ENCODE measurements at places on chromosomes 16 and 17.

DNA sequence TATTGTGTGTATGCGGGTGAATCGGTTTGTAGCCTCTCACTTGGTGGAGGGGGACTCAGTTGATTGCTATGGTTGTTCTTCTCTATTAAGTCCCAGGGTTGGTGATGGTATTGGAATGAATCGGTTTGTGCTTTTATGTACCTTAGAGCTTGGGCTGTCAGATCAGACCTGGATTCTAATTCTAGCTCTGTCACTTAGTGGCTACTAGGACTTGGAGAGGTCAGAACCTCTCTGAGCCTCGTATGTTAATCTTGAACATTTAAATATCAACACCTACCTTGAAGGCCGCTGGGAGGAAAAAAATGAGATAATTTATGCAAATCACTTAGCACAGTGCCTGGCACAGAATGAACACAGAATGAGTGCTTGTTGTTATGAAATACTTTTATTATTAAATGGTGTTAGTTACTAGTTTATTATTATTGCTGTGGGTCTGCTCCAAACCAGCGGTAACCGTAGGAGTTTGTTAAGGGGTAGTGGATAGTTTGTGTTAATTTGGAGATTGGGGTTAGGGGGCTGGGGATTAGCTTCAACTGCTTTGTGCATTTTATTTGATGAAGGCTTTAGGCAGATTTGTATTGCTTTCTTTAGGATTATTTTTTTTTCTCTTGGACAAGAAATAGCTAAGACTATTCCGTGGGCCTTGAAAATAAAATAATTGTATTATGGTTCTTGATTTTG is 3.5 kb downstream of the KDM6B start:
- no peak for DNase-seq

- DNase-seq = no peak
Observed at GRCh38 chr16:16938009-16938408, 532.8 kb downstream of the XYLT1 start.

DNA sequence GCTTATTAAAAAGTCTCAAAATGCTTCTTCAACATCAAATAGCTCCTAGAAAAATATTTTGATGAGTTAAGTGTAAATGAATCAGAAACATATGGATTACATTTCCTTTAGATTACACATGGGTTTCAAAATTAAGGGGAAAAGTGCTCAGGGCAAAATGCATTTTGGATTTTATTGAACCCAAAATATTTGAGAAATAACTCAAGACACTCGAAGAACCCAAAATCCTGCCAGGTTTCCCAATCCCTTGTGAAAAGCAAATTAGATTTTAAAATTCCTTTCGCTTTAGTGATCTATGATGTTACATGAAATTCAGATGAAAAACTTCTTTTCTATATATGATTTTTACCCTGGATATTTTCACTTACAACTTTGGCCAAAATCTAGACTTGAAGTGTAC is 847.4 kb upstream of the SOX9 start:
- DNase-seq = no peak

DNA sequence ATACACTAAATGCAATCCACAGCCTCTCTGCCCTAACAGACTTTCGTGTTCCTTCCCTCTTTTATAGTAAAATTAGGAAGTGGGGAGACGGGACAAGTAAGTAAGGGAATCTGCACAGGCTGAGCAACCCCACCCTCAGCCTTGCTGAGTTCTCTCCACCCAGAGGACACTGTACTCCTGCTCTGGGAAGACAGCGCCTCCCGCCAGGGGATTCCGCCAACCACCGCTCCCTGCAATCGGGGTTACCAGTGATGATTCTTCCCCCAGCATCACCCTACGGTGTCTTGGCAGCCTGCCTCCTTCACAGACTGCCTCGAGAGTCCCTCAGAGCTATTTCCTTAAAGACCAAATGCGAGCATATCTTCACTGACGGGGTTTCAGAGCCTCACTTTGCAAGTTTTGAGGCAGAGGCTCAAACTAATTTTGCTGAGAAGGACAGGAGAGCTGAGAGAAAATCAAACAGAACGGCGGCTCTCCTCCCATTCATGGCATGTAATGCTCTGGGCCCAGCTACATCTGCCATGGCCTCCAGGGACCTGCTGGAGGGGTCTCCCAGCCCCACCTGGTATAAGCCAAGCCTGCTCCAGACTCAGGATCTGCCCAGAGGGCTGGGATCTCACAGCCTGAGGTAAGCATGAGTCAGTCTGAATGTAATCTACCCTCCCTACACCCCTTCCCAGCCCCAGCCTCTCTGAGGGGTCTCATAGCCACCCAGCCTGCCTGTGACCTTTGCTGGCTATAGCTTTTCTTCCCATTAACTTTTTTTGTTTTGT is 22.7 kb upstream of the ASGR2 start:
- no peak for DNase-seq

DNA sequence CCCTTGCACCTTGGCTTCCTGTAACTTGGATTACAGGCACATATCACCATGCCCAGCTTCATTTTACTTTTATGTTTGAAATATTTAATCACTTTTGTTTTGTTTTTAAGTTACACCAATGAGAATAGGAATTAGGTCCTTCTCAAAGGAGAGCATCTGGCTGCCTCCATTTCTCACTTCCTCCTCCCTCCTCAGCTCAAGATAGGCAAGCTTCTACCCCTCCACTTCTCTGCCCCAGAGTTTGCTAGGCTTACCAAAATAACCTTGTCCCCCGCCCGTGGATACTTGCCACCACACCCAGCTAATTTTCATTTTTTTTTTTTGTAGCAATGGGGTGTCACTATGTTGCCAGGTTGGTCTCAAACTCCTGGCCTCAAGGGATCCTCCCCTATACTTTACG is 17.9 kb downstream of the GABARAPL2 start:
- DNase-seq = no peak

- DNase-seq = no peak
Observed at GRCh38 chr16:63066552-63066951, 1030.3 kb upstream of the CDH8 start.

- no peak for DNase-seq
Observed at GRCh38 chr17:10417431-10417830, 4.3 kb downstream of the MYH8 start.

GRCh38 chr17:42783062-42783790 is 2.8 kb downstream of the WNK4 start:
- peak; percentile 41 for DNase-seq

DNA sequence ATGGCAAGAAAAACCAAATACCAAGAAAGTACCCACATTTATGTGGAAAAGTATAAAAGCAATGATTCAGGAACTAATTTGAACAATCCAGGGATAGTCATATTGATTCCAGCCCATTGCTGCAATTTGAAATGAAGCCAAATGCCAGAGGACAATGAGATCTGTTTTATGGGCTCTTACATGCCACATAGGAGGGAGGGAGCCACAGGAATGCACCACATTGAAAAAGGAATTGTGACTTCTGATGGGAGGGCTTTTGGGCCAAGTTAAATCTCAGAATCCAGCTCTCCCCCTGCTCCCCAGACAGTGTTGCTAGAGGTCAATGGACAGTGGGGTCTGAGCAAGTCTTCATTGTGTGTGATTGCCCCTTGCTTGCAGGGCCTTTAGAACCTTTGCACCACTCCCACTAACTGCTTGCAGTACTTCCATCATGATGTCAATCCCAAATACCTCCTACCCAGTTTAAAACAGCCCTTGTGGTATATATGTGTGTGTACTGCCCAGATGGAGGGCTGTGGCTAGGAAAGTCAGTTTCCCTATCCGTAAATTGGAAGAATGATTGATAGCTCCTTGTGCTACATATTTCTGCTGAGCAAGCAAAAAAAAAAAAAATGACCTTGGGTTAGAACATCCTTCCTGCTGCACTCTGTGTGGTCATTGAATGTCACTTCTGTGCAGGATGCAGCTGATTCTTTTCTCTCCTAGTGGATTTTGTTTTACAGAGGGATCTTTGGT is 406.8 kb downstream of the UTP18 start:
- DNase-seq = no peak

DNA sequence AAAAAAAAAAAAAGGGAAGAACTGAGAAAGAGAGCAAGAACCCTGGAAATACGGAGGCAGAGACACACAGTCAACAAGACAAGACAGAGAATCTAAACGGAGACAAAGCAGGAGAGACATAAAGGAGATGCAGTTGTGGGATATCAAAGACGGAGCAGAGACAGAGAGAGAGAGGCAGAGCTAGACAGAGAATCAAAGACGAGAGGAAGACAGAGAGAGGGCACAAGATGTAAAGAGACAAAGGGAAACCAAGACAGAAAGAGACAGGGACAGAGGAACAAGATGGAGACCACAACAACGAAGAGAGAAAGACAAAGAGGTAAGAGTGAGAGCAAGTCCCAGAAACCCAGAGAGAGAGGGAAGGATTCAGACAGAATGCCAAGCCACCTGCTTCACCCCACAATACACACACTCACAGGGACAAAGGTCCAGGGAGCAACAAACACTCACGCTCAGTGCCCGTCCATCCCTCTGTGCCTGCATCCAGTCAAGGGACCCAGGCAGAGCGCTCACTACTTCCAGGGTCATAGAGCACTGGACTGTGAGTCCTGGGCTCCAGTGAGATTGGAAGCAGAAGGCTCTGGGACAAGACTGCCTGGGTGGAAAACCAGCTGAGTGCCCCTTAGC is 88.9 kb downstream of the C16orf78 start:
- DNase-seq = no peak

GRCh38 chr16:73543331-73543969 is 495.5 kb upstream of the ZFHX3 start:
- DNase-seq = no peak

DNA sequence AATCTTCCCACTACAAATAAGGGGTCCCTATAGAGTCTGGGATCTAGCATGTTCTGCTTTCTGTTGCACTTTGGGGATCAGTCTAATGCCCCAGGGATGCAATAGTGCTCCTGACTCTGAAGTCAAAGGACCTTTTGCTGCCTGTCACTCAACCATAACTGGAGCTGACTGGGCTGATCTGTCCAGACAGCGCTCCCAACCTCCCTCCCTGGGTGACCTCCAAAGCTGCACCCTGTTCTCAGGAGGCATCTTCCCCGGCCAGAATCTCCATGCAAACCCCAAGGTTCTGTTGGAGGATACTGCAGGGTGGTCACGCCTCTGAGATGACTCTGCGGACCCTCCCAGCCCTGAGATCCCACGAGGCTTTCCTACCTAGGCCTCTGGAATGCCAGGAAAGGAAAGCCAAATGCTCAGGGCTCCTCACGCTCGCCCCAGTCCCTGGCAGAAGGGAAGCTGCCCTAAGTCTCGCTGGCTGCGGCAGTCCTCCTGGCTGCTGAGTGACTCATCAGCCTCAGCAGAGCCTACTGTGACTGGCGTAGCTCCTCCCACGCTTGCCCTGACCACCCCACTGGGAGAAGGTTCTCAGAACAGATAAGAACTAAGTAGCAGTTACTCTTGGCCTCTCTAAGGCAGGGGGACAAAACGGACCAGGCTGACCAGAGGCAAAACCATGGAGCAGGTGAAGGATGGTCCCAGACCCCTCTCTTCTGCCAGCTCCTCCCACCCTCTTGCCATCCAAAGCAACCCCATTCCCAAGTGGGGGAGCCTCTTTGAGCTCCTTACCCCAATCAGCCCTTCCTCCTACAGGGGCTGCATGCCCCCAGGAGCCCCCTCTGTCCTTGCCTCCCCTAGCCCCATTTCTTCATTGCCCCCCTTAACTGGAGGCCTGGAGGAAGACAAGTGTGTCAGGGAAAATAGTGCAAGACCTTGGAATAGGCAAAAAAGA is 124.1 kb upstream of the TNRC6C start:
- peak; percentile 33 for DNase-seq

- DNase-seq = no peak
Observed at GRCh38 chr17:20022701-20023100, 13.5 kb downstream of the SPECC1 start.

- no peak for DNase-seq
Observed at GRCh38 chr17:18877104-18877645, 19.2 kb downstream of the PRPSAP2 start.

DNA sequence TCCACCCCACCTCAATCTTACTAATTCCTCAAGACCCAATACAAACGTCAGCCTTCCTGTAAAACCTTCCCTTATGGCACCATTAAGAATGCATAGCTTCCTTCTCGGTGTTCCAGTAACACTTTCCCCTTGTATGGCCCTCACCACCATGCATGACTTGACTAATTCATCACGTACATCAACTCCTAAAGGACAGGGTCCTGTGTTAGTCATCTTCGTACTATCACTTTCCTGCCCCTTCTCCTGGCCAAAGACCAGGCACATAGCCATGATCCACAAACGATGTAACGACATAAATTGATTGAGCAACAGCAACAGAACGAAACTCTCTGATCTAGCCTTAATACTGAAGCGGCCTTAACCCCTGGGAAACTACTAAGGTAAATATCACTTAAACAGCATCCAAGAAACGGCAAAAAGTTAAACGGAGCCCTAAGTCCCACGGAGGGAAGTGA is 612 bp downstream of the PSMD12 start:
- no peak for DNase-seq

DNA sequence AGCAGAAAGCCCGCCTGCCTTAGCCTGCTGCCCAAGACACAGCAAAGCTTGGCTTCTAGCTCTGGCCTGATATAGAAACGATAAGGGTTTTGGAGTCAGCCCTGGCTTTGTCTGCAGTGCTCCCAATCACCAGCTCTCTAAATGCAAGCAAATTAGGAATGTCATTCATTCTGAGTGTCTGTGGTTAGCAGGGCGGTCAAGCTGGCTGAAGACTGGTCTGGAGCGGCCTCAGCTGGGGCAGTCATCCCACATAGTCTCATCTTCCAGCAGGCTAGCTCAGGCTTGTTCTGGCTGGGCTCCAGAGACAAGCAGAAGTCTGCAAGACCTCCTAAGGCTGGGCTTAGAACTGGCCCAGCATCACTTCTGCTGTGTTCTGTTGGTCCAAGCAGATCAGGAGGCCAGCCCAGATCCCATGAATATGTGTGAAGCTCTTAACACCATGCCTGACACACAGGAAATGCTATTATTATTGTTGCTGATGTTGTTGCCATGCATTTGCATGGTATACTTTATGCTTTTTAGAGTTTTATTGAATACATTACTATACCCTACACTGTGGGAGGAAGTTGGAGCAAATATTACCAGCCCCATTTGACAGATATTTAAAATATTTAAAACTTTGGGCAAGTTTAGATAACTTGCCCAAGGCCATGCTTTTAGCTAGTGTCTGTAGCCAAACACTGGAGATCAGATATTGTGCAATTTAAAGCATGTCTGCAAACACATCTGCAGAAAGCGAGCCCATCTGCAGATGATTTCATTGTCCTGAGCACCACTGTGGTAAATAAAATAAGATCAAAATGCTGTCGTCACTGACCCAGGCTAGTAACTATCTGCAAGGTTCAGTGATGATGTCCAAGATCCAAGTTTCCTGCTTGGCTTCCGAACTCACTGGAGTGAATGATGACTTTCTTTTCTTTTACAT is 24.8 kb downstream of the TMC7 start:
- peak; percentile 66 for DNase-seq

DNA sequence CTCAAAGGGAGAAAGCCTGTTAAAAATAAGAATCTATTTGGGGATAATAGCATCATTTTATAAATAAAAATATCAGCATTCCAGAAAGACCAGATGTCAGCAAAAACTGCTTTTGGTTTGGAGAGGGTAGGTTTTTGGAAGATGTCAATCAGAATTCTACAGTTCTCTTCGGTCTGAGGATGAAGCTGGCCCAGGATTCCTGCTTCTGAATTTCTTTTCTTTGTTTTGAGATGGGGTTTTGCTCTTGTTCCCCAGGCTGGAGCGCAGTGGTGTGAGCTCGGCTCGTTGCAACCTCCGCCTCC is 31.0 kb upstream of the PITPNA start:
- no peak for DNase-seq

All from AG04450 (cell line).